ENCODE measurements at places on chromosomes 7 and 10.

GRCh38 chr10:4241724-4242345 is 456.8 kb upstream of the KLF6 start:
- peak; percentile 94 for DNase-seq

DNA sequence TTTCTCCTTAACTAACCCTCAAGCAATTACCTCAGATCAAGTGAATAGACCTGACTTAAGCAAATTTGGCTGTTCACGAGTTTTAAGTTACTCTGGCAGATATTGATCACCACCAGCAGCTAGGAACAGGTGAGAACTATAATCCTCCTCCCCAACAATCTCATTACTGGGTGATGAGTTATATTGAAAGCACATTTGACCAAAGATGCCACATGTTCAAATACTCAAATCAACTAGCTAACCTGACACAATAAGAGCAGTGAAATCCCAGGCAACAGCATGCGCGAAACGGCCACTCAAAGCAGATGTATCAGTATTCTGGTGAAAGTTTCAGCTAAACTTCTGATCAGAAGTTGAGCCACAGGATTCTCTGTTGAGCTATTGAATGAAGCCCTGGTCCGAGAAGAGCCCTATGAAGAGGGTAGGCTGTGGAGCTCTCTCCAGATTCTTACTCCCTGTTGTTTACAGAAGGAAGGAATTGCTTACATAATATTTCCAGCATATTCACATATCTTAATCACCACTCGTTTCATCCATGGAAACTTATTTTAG is 52.6 kb downstream of the CAV1 start:
- no peak for DNase-seq

GRCh38 chr7:15851201-15851600 is 164.7 kb upstream of the MEOX2 start:
- no peak for DNase-seq

GRCh38 chr7:36944838-36945237 is 220.5 kb upstream of the AOAH start:
- DNase-seq: no peak

DNA sequence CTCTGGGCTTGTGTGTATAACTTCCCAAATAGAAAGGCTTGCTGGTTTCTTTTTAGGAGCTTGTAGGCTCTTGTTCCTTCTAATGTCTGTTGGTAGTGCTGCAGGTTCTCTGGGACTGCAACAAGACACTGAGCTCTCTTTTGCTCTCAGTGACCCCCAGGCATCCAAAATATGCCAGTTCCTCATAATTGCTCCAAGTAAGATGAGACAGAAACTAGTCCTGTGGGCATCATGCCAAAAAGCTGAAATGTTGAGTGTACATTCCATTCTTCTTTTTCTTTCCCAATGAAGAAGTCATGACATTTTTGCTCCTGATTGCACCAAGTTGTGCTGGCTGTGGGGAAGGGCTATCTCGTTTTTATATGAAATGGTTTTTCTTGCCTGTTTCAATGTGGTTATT is 7.1 kb upstream of the BTBD16 start:
- peak; percentile 95 for DNase-seq

- DNase-seq: no peak
Observed at GRCh38 chr7:69122953-69123352, 475.3 kb upstream of the AUTS2 start.

GRCh38 chr10:72045586-72045985 is 42.8 kb downstream of the SPOCK2 start:
- DNase-seq: no peak

DNA sequence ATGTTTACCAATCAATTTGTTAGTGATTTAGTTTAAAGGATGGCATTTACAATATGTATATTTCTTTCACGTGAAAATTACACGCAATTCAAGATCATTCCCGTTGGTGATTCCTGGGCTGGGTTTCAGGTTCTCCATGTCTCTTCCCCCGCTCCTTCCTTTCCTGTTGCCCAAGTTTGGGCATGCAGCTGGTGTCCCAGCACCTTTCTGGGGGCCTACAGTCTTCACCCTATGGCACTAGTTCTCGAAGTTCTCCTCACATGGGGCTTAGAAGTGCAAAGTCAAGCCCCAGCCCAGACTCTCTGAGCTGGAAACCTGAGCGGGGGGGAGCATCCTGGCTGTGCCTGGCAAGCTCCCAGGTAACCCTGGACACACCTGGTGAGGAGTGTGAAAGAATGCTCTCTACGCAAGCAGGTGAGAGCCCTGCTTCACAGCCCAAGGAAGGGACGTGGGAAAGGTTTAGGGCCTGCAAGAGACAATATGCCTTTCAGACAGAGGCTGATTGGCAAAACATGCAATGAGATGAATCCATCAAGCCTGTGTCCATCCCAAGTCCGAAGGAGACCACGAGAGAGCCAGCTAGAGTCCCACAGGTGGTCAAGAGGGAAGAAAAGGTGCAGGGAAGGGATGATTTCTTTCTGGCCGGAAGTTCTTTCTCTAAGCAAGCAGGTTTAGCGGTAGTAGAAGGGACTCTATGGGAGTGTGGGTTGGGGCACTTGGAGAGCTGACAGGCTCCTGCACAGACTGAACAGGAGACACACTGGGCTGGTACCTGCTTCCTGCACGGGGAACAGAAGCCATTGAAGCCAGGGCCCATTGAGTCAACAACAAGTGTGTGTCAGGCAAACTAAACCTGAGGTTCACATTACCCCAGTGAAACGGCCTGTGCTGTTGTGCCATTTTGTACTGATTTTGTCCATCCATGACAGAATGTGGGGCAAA is 131.1 kb downstream of the ADARB2 start:
- DNase-seq: no peak

GRCh38 chr7:33982425-33982786 is 77.1 kb downstream of the BMPER start:
- peak; percentile 73 for DNase-seq

DNA sequence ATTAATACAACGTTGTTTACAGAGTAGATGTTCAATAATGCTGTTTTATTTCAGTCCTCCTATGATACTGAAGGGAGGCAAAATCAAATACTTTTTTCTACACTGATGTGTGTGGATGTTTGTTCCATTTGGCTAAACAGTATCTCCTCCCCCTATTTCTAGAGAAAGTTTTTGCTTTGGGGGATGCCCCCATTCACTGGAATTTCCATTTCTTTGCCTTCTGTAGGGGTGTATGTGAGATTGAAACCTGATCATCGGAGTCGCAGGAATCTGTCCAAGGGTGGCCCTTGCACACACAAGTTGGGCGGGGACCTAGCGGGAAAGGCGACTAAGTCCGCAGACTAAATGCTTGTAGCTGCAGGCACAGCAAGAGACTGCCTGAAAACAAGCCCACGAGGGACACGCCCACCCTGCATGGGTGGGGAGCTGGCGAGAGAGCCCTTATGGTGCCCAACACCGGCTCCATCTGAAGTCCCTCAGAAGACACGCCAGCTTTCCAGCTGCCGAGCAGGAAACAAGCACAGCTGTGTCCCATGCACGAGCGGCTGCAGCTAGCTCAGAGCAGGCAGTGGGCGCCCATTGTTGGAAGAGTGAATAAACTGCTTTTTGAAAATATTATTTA is 58.0 kb downstream of the ESYT2 start:
- no peak for DNase-seq

DNA sequence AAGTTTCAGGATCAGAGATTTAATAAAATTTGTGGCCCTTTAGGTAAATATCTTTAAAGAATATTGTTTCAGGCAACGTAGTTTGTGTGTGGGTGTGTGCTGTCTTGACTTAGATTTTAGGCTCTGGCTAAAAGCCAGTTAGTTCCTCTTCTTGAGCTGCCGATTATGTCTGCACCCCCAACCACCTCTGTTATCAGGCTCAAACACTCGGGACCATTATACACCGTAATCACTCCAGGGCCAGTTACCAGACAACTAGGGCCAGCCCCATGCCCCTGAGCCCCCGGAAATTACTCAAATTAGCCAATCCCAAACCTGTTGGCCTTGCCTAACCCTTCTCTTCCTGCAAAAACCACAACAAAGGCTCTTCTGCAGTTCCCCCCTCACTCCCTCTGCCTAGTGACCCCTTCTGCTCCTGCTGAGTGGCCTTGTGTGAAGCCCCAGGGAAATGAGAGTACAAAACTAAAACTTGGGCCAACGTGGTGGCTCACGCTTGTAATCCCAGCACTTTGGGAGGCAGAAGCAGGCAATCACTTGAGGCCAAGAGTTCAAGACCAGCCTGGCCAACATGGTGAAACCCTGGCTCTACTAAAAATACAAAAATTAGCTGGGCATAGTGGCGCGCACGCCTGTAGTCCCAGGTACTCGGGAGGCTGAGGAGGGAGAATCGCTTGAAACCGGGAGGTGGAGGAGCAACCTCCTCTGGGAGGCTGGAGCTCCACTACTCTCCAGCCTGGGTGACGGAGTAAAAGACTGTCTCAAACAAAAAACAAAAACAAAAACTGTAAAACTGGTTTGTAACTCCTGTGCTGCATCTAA is 9.2 kb upstream of the HNRNPF start:
- DNase-seq: no peak

GRCh38 chr7:149680331-149681025 is 92.9 kb downstream of the ZNF467 start:
- peak; percentile 50 for DNase-seq

DNA sequence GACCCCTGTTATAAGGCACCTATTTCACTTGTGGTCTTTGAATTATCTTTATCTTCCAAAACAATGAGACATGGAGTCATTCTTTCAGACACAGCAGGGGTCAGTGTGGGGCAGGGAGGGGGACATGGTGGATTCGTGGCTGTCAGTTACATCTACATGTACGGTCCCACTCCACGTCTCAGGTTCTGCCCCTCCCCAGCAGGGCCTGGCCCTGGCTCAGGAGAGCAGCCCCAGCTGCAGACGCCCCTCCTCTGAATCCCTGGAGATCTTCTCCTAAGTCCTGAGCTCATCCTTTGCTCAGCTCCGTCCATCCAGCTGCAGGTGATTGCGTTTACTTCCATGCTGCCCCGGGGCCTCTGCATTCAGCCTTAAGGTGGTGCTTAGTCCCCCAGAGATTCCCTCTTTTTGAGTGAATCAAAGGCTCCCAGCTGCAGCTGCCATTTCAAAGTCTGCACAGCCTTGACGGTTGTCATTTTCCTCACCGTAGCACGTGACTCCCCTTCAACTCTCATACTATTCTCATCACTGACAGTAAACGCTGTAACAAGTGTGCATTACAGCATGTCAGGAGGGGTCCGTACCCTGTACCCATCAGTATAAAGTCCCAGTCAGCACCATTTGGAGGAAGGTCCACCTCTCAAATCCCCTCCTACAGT is 113.4 kb upstream of the TCERG1L start:
- DNase-seq: no peak

GRCh38 chr10:7028809-7029166 is 382.0 kb downstream of the SFMBT2 start:
- no peak for DNase-seq

GRCh38 chr7:28487487-28487886 is 75.2 kb downstream of the CREB5 start:
- DNase-seq: no peak

DNA sequence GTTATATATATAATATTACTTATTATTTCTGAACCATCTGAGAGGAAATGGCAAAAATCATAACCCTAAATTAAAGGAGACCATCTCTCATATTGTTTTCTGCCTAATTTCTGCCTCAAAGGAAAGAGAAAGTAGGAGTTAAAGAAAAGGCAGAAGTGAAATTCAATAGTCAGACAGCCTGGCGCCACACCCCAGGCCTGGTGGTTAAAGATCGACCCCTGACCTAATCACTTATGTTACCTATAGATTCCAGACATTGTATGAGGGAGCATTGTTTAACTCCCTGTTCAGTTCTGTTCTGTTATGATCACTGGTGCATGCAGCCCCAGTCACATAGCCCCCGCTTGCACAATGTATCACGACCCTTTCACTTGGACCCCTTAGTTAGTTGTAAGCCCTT is 24.9 kb upstream of the CHST3 start:
- no peak for DNase-seq

DNA sequence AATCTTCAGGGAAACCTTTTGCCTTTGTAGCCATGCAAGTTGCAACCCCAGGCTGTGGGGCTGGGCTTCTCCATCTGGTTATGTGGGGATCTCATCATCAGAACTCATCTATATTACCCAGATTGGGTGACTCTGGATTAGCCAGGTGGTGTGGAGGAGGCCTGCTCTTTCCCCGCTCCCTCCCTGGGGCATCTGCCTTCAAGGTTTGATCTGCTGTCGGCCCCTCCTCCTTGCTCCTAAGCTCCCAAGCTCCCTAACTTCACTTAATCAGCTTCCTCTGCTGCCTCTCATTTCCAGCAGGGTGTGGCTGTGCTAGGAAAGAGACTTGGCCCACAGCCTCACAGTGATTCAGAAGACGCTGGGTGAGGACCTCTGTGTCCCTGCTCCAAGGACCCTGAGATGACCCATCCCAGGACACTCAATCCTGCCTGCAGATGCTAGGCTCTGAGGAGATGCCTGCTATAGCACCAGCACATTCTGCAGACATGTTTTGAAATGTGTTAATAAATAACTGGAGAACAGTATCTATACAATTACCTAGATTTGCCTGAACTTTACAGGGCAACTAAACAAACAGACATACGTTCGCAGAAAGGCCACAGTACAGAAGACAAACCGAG is 392.1 kb upstream of the PODXL start:
- DNase-seq: no peak

- DNase-seq: peak; percentile 36
Observed at GRCh38 chr10:58158806-58159205, 108.9 kb downstream of the IPMK start.

GRCh38 chr7:141568227-141568626 is 17.0 kb downstream of the AGK start:
- no peak for DNase-seq

DNA sequence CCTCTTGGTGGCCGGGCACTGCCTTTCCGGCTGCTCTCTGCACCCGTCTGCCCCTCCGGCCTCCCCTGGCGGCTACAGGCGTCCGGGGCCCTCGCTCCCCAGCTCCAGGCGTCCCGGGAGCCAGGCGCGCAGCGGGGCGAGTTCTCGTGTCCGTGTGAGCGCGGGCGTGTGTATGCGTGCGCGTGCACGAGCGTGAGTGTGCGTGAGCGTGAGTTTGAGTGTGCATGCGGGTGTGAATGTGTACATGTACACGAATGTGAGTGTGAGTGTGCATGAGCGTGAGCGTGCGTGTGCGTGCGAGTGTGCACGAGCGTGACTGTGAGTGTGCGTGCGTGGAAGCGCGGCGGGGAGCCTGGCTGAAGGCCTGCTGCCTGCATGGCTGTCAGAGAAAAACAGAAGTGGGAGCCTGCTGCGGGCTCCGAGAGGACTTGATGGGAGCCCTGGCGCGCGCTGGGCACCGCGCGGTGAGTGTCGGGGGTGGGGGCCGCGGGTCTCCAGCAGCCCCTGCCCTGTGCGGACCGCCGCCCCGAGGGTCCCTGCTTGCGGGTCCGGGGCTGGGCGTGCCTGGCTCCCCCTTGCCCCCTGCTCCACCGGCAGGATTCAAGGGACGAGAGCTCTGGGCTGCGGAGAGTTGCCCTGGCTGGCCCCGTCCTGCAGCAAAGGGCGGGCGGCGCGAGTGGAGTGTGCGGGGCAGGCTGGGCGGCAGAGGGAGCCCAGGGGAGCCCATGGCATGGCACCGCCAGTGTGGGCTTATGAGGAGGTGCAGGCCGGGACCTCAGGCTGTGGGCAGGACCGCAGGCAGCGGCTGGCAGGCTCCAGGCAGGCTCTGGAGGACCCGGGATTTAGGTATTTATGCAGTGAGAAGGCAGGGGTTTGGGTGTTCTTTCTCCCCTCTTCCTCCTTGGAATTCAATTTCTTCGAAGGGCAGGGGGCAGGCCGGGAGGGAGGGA is 75.8 kb upstream of the EN2 start:
- no peak for DNase-seq

GRCh38 chr10:113159563-113159962 is 209.5 kb downstream of the TCF7L2 start:
- no peak for DNase-seq
